ENCODE measurements at places on chromosomes 11 and 22. TPM values are rescaled to one million over a fixed set of nuclear protein-coding genes. Genes with fewer than 3 reads are reported as not detected.

DNA sequence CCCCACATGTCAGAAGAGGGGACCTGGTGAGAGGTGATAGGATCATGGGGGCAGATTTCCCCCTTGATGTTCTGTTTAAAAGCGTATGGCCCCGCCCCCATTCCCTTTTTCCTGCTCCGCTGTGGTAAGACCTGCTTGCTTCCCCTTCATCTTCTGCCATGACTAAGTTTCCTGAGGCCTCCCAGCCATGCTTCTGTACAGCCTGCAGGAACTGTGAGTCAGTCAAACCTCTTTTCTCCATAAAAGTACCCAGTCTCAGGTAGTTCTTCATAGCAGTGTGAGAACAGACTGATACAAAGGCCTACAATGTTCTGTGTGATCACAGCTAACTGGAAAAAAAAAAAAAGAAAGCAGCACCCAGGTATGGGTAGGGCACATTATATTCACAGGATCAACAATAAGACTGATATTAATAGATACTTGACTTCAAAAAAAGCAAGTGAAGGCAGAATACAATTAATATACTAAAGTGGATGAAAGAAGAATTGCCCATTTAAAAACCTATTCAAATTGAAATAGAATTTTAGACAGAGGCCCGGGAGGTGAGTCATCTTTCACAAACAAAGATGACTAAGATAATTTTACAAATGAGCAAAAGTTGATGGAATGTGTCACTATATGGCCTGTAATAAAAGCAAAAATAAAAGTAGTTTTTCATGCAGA lies 1.7 kb upstream of the OR52K1 start:
- no peak for DNase-seq

DNA sequence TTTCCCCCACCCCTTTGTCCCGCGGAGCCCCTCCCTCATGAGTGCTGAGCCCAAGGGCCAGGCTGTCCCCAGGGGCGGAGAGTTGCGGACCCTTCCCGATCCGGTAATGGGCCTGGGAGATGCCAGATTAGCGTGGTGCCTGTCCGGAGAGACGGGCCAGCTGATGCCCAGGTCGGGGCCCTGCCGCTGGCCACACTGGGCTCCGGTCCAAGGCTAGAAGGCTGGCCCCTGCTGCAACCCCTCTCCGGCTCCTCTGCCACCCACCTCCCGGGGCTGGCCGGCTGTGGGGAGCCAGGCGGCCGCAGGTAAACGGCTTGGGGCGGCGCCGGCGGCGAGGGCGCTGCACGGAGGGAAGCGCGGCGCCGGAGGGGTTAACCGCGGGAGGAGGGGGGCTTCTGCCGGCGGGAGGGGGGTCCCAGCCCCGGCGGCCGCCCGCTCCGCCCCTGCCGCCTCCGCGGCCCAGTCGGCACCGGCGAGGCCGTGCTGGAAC lies at the start of gene KCNK4:
Gene KCNK4, plus strand, starts transcription at position 41 of the 490 bp plus-strand sequence. CDS start 1,717 bp downstream, outside the sequence.
- no peak for DNase-seq

- no peak for DNase-seq
These were observed 41.1 kb downstream of the PHF21B start for GRCh38 chr22:44968736-44969135.

The TPCN2 gene
- total RNA-seq: 4.6 TPM

The UPK3A gene
- not detected for total RNA-seq

Data from NCI-H460 (cell line).